Stimulated activated CD8-positive, alpha-beta memory T cell treated with anti-CD3 and anti-CD28 coated beads, Interleukin-7, amount 100 ng/mL, for 24 hours (primary cell): ENCODE measurements at places on chromosomes 1 and 21.

- DNase-seq = no peak
These were observed 40.9 kb upstream of the EPS8L3 start for GRCh38 chr1:109804660-109805059.

DNA sequence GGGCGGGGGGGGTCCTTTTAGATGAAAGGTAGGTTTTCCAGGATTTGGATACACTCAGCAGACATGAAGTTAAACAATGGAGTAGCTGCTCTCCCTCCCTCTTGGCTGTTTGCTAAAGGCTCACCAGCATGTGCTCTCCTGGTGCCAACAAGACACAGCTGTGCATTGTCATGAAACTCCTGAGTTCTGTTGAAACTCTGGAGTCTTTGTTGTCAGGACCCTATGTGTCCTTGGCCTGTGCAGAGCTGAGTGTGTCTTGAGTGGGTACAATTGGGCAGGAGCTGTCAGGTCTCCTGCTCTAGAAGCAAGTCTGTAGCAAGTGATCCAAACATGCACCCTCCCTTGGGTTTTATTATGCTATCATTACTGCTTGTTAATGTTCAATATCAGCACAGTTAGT is 12.7 kb downstream of the TBX19 start:
- no peak for DNase-seq

DNA sequence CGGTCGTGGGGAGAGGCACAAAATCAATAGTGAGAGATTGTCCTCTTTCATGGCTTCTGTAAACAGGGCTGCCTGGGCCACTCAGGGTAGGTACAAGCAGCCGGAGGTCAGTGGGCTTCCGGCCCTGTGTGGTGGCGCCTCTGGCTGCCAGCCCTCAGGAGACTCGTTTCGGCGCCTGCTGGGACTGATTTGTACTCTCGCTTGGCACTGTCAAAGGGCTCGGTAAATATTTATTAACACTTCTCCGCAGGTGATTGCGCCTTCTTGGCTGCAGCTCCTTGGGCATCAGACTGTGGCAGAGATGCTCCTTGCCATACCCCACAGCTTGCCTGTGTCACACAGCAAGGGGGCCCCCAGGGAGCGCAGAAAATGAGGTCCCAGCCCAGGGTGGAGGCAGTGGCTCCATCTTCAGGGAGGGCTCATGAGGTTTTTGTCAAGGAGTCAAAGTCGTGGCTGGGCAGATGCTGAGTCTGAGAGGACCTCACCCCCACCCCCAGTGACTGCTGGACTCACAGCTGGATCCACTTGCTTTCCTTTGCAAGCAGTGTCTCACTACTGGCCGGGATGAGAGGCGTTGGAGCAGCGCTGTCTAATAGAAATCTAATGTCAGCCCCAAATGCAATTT is 262.5 kb downstream of the GRIK3 start:
- no peak for DNase-seq

- DNase-seq = no peak
These were observed 43.7 kb upstream of the PIGC start for GRCh38 chr1:172487550-172487949.

- no peak for DNase-seq
These were observed 15.4 kb downstream of the EFNA3 start for GRCh38 chr1:155093911-155094621.

DNA sequence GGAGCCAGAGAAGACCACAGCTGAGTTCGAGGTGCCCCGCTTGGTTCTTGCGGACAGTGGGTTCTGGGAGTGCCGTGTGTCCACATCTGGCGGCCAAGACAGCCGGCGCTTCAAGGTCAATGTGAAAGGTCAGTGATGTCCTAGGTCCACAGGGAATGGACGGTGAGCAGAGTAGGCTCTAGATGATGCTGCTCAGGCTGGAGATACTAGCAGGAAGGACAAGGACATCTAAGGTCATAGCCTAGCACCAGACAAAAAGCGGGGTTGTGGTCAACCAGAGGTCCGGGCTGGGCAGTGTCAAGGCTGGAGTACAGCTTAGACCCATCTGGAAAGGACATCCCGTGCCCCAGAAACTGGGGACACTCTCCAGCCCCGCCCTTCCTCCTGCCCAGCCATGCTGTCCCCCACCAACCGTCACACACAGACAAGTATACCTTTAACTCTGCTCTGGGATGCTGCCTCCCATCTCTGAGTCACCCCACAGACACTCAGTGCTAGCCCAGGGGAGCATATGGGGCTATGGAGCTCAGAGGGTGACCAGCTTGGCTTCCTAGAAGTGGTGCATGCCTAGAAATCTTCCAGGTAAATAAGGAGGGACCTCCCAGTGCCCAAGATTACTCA is 8.7 kb downstream of the TIE1 start:
- no peak for DNase-seq

GRCh38 chr1:235867903-235868469 is 1.3 kb upstream of the LYST start:
- no peak for DNase-seq

- DNase-seq = no peak
These were observed 363.6 kb downstream of the PLPP3 start for GRCh38 chr1:56215771-56216170.
